ENCODE measurements at places on chromosomes 7 and 10.

DNA sequence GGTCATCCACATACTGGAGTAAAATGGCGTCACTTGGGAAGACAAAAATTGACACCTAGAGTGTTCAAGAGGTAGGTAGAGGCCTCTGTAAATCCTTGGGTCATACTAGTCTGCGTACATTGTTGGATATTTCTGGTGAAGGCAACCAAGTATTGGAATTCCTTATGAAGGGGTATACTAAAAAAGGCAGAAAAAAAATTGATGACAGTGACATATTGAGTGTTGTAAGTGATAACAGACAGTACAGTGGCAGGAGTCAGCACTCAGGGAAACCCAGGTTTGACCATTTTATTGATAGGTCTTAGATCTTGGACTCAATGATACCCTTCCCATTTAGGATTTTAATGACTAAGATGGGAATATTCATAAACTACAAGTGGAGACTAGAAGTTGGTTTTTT lies 359.1 kb upstream of the VSTM2A start:
- no peak for DNase-seq

GRCh38 chr7:7424151-7424873 lies 111.4 kb downstream of the COL28A1 start:
- DNase-seq, result peak; percentile 55

GRCh38 chr7:18580950-18581349 lies 85.4 kb downstream of the HDAC9 start:
- DNase-seq, result no peak

- no peak for DNase-seq
Measured at GRCh38 chr10:15369256-15370211, 1.6 kb downstream of the FAM171A1 start.

GRCh38 chr7:116582164-116582732 lies 57.4 kb downstream of the CAV1 start:
- no peak for DNase-seq

DNA sequence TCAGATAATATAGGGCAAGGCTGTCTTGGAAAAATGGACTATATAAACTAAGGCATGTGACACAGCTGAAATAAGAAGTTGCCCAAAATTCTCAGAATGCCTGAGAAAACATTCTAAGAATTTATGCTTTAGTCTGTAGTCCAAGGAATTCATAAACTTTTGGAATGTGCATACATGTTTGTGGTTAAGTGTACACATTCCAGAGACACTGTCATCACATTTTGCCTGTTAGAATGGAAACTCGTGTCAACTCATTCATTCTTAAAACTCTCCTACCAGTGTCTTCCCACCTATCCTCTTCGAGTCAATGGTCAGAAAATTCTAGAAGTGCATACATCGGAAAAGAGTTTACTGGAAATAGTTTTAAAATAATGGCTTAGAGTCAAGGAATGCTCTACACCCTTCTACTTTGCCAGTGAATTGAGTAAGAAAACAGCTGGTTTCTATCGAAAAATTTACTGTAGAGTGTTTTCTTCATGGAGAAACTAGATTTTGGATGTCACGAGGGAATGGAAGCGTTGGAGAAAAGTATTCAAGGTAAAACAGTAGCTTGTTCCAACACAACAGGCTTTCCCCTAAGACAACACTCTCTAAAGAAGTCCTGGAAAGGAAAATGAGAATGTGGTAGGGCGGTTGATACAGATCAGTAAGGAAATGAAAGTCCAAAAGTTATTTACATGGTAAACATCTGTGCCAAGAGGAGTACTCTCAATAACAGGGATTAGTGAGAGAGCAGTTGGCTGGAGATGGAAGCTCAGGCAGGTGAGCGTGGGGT lies 1177.6 kb upstream of the C7orf33 start:
- DNase-seq, result no peak

DNA sequence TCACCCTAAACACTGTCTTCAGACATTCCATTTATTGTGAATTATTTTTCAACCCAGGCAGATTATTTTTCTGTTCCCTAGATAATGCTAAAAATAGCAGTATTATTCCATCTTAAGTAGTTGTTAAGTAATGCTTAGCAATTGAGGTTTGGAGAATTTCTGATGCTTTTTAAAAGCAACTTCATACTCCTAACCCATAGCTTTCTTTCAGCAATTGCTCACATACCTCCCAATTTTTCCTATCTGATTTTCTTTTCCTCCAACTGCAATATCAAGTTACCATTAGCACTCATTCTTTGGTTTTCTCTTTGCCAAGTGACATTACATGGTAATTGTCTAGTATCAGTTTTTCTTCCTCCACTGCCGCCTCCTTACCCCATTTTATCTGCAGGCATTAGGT lies 104.7 kb downstream of the GPR85 start:
- DNase-seq, result no peak

- no peak for DNase-seq
Measured at GRCh38 chr10:125203186-125203800, 42.9 kb upstream of the CTBP2 start.

DNA sequence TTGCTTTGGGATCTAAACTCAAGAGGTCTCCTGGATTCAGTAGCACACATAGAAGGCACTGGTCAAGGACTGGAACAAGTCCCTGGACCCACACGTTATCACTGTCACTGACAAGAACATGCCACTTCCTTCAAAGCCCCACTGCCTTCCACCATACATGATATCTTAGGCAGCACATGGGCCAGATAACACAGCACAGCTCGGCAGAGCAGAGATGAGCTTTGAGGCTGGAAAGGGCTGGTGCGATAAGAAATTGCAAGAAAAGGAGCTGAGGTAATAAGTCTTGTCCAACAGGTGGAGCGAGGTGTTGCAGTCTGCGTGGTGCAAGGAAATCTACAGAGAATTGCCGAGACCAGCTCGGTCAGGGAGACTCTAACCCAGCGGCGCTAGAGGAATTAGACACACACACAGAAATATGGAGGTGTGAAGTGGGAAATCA lies 139.8 kb upstream of the CDK13 start:
- DNase-seq, result no peak

- DNase-seq, result no peak
Measured at GRCh38 chr7:116271161-116271913, 61.0 kb downstream of the TES start.

GRCh38 chr7:144513334-144513733 lies 109.8 kb upstream of the NOBOX start:
- no peak for DNase-seq

DNA sequence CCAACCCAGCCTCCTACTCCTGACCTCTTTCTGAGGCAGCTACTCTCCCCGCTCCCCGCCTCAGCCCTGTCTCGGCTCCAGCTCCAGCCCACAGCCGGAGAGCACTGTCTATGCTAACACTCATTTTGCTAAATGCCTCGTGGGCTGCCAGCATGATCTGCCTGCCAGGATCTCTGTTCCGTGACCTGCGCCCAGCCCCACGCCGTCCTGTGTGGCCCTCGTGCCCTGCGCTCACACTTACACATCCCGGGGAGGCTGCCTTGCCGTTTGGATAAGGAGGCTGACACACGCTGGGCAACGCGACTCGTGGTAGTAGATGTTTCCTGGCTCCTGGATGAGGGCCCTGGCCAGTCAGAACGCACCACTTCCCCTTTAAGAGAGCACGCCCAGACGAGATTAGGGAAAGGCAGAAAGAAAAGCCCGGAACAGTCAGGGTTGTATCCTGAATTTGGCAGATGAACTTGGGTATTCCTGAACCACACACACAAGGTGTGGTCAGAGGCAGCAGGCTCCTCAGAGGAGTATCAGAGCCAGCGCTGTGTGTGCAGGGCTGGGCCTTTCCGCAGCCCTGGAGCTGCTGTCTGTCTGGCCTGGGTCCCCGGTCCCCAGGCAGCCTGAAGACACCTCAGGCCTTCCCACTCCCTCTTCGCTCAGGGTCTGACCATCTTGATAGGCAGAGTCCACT lies 97.7 kb upstream of the EFCAB10 start:
- DNase-seq, result no peak

GRCh38 chr7:38339953-38340819 lies 66.8 kb upstream of the TARP start:
- no peak for DNase-seq

GRCh38 chr7:2640482-2640830 lies 8.7 kb downstream of the TTYH3 start:
- DNase-seq, result no peak

DNA sequence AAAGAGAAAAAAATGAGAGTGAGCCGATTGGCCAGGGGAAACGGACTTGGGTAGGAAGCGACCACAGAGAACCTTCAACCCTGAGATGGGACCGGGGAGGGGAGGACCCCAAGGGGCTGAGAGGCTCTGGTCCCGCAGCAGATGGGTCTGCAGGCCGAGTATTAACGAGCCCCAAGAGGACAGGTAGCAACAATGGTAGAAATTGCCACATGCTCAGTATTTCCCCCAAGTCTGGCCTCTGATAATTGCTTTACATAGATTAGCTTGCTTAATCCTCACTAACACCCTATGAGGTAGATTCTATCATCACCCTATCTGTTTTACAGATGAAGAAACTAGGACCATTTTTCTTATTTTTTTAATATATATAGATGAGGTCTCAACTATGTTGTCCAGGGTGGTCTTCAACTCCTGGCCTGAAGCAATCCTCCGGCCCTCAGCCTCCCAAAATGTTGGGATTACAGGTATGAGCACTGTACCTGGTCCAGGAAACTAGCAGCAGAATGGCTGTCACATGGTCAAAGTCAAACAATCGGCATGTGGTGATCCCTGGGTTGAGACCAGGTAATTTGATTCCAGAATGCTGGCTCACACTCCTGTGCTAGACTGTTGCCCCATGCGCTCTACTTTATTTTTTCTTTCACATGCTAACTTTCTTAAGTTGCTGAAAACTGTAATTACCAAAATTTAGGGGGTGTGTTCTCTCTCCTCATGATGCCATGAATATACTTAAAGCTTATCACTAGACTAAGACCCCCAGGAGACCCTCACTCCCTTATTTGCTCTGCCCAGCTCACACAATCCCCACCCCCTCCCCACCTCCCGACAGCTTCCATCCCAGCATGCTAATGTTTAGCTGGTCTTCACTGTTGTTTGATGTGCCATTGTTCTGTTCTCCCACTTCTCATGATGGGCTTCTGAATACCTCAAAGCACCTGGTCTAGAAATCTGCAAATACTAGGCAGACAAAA lies 67.9 kb upstream of the AFAP1L2 start:
- DNase-seq, result no peak

GRCh38 chr10:108055506-108055905 lies 891.0 kb upstream of the SORCS1 start:
- no peak for DNase-seq

GRCh38 chr10:852386-852785 lies 79.1 kb downstream of the LARP4B start:
- DNase-seq, result no peak

- DNase-seq, result no peak
Measured at GRCh38 chr10:23035569-23035968, 59.8 kb upstream of the MSRB2 start.

- DNase-seq, result peak; percentile 57
Measured at GRCh38 chr7:157017603-157018327, 7.3 kb upstream of the MNX1 start.

GRCh38 chr10:51031950-51032349 lies 42.3 kb upstream of the PRKG1 start:
- no peak for DNase-seq

GRCh38 chr7:147595042-147595441 lies 995.5 kb upstream of the C7orf33 start:
- no peak for DNase-seq

GRCh38 chr10:114295393-114295792 lies 56.3 kb downstream of the VWA2 start:
- no peak for DNase-seq

DNA sequence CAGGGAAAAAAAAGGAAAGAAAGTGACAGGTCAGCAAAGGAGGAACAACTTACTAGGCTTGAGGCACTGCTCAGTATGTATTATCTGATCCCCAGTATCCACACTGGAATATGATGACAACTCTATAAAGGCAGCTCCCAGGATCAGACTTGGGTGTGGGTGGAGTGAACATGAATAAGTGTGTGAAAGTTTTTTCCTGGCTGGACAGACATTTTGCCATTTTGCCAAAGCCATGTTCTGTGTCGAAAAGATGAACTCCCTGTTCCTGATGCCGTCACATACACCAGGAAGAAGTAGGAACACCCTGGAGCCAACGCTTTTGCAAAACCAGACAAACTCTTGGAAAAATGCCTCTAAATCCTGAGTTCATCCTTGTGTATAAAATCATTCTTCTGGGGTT lies 143.2 kb upstream of the MEOX2 start:
- no peak for DNase-seq

- DNase-seq, result no peak
Measured at GRCh38 chr10:77071001-77071511, 566.6 kb downstream of the KCNMA1 start.

GRCh38 chr10:86110156-86110786 lies 256.3 kb downstream of the GRID1 start:
- peak; percentile 29 for DNase-seq

DNA sequence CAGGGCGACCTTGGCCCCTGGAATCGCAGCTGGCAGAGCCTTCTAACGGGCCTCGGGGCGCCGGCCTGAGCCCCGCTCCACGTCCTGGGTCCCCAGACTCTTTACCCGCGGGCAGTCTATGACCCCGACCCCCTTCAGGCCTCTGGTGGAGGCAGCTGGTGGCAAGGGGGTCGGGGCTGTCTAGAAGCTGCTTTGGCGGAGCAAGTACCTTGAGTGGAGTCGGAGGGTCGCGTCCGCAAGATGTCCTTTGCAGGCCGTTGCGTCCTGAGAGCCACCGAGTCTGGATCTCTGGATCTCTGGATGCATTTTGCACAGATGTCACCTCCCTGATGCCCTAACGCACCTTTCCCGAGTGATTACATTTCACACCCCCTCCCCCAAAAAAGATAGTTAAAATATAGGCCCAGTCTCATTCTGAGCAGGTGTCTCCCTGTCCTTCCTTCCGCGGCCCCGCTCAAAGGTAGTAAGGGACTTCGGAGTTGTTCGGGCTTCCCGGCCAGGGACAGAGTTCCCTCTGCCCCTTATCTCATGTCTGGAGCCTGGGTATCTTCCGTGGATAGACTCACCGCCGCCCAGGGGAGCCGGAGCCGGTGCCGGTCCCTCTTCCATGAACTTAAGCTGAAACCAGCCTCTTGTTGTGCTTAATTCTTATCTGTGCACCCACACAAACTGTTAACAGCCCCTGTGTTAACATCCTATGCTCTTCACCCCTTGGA lies 457 bp downstream of the ACADSB start:
- peak; percentile 58 for DNase-seq

DNA sequence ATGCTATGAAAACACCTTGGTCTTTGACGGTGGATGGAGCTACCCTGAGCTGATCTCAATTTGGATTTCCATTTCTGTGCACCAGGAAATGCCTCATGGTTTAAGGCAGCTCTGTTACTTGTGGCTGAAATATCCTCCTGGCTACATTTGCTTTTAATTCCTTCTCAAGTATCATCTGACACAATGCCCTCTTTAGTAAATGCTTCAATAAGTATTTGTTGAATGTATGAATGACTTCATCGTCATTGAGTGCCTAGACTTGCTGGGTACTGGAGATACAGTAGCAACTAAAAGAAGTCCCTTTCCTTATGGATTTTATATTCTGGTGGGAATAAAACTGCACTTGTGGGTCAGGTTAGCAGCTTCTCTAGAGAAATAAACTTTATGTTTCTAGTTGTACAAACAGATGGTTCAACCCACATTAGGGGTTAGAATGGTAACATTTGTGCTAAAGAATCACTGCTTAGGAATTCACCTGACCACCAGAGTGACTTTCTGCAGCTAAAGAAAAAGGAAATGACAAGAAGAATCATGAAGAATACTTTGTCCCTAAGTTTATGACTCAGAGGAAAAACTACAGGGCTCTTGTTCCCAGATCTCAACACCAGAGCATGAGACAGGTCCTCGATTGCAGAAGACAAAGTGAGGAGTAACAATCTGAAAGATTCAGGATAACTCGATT lies 21.8 kb upstream of the SMNDC1 start:
- DNase-seq, result no peak

- no peak for DNase-seq
Measured at GRCh38 chr7:139127648-139128047, 18.1 kb upstream of the ZC3HAV1 start.

- no peak for DNase-seq
Measured at GRCh38 chr7:135181929-135182678, 11.6 kb upstream of the CYREN start.
